ENCODE measurements at places on chromosomes 16 and 17.

DNA sequence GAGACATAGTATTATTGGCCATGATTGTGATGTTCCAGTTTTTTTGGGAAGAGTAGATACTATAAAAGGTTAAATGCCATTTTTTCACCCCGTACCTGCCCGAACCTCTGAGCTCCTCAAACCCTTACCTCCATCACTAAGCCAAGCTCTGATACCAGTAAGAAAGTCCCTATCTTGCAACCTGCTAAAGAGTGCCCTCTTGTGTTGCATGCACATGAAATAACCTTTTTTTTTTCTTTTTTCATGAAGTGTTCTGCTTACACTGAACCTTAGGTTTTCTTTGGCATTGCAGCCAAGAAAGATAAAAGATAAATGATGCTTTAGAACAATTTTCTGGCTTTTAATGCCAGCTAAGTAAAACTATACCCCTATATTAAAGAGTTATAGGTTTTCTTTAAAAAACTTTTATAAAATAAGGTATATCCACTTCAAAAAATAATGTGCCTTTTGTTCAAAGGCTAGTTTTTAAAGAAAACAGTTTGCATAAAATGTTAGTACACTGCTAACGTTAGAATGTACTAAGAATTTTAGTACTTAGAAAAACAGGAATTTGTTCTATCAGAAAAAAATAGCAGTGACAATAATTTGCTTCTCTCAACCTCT lies 295.3 kb upstream of the PMFBP1 start:
- no peak for DNase-seq

DNA sequence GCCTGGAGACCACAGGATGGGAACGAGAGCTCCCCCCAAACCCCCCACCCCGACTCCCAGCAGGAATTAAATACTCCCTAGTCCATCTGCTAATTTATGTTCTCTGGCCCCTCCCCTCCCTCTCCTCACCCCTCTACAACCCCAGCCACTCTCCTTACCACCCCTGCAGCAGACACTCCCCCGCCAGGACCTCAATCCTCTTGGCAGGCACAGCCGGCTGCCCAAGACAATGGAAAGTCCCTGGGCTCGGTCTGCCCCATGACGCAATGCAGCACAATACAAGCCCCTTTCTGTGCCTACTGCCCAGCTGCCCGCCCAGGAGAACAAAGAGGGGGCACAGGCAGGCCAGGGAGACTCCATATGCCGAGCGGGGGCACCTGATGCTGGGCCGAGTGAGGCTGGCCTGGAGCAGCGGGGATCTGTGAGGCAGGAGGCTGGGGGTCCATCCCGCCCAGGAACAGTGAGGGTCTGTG lies 30.3 kb upstream of the CDC42EP4 start:
- DNase-seq: no peak

DNA sequence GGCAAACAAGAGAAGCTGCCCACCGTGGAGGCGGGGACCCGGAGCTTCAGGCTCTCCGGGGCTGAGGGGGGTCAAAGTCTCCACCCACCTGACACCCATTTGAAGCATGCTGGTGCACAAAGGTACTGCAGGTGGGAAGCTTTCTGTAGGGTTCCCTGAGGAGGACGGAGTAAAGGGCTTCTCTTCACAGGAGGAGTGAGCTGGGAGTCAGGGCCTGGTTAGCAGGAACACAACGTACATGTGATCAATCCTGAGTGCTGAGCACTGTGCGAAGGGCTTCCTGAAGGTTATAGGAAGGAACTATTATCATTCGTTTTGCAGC lies 252.9 kb upstream of the RPL38 start:
- no peak for DNase-seq

DNA sequence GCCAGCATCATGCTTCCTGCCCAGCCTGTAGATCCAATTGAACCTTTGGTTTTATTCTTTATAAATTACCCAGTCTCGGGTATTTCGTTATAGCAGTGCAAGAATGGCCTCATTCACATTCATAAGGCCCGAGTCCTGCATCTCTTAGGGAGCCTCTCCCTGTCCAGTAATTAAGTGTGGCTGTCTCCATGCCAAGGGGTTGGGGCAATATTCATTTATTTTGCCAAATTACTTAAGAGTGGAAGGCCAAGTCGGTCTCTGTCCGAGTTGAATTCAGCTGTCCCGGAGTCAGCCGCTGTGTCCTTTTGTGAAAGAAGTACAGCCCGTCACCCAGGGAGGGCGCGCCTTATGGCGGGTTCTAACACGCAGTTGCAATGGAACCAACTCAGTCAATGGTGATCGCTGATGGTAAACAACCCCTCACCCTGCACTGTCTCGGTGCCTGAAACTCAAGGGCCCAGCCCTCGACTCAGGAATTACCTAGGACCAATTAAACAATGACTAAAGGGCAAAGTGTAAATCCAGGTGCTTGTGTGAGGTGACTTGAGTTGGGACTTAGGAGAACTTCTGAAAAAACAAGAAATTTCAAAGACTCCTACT lies 22.2 kb downstream of the KIAA0513 start:
- DNase-seq: no peak

- no peak for DNase-seq
Measured at GRCh38 chr17:2076087-2076984, 21.4 kb downstream of the HIC1 start.

- no peak for DNase-seq
Measured at GRCh38 chr17:73119631-73120030, 27.1 kb upstream of the SLC39A11 start.

DNA sequence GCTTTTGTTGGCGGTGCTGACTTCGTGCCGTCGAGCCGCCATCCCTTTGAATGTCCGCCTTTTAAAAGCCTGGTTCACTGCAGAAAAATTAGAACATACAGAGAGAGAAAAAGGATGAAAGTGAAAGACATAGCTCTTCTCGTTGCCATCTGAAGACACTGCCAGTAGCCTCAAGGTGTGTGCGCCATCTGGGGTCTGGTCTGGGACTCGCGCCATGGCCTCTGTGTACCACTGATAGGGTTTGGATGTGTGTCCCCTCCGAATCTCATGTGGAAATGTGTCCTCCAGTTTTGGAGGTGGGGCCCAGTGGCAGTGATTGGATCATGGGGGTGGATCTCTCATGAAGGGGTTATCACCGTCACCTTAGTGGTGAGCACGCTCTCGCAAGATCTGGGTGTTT lies 15.5 kb downstream of the GSE1 start:
- DNase-seq: no peak

Data from stimulated activated CD4-positive, alpha-beta T cell treated with anti-CD3 and anti-CD28 coated beads, Interleukin-2, amount 100 ng/mL, for 24 hours (primary cell).